ENCODE measurements at places on chromosomes 6 and 20. TPM values are rescaled to one million over a fixed set of nuclear protein-coding genes. Genes with fewer than 3 reads are reported as not detected.

Gene GNMT
- not detected for total RNA-seq

Gene KCNG1
- 1.6 TPM for total RNA-seq

Gene ESR1
- 0.10 TPM for total RNA-seq

Gene IRF4
- 689 TPM for total RNA-seq

Gene VIP
- not detected for total RNA-seq

Gene HLA-DRA
- 5.6 TPM for total RNA-seq

- DNase-seq = no peak
Observed at GRCh38 chr6:106724848-106725247, 95.5 kb downstream of the QRSL1 start.

DNA sequence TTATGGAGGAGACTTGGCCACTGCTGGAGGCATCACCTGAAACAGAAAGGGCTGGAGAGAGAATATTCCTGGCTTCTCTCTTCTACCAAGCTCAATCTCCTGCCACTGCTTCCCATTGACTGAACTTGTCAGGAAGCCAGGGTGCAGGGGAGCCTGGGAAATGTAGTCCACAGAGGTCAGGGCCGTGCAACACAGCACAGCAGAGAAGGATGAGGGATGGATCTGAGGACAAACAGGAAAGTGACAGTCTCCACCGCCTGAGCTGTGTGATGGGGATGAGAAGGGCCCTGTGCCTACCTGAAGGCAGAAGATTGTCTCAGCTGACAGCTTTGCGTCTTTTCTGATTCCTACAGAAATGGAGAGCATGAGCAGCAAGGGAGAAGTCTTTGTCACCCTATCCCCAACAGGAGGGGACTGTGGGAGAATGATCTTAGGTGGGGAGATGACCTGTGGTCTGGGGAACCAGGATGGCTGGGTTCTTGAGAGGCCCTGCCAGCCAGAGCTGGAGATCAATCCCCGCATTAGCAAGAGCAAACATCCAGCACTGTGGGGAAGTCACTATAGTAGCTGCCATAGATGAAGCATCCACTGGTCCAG lies 114.2 kb downstream of the SNX5 start:
- DNase-seq = no peak

DNA sequence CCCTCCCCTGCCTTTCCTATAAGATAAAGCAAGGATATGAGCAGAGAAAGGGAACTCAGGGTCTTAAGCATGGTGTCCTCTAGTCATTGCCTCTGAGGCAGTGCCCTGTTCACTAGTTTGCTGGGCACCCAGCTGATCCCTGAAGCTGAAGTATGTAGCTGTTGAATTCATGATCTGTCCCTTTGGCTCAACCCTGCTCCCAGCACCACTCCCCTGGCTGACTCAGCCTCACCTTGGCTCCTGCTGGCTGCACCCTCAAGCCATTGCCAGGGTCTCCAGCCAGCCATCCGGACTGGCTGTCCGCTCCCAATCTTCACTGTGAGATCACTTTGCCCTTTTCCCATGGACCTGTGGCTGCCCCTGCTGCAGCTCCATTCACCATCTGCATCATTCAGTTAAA lies 25.9 kb upstream of the UST start:
- DNase-seq = no peak

DNA sequence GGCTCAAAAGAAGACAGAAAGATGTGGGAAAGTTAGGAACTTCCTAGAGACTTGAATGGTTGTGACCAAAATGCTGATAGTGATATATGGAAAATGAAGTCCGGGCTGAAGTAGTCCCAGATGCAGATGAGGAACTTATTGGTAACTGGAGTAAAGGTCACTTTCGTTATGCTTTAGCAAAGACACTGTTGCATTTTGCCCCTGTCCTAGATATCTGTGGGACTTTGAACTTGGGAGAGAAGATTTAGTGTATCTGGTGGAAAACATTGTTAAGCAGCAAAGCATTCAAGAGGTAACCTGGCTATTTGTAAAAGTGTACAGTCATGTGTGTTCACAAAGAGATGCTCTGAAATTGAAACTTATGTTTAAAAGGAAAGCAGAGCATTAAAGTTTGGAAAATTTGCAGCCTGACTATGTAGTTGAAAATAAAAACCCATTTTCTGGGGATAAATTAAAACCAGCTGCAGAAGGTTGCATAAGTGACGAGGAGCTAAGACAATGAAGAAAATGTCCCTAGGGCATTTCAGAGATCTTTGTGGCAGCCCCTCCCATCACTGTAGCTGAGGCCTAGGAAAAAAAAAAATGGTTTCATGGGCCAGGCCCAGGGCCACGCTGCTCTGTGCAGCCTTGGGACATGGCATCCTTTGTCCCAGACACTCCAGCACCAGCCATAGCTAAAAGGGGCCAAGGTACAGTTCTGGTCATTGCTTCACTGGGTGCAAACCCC lies 1692.2 kb downstream of the HACE1 start:
- DNase-seq = no peak

GRCh38 chr6:7992002-7992815 lies 72.0 kb downstream of the BLOC1S5 start:
- DNase-seq = no peak

DNA sequence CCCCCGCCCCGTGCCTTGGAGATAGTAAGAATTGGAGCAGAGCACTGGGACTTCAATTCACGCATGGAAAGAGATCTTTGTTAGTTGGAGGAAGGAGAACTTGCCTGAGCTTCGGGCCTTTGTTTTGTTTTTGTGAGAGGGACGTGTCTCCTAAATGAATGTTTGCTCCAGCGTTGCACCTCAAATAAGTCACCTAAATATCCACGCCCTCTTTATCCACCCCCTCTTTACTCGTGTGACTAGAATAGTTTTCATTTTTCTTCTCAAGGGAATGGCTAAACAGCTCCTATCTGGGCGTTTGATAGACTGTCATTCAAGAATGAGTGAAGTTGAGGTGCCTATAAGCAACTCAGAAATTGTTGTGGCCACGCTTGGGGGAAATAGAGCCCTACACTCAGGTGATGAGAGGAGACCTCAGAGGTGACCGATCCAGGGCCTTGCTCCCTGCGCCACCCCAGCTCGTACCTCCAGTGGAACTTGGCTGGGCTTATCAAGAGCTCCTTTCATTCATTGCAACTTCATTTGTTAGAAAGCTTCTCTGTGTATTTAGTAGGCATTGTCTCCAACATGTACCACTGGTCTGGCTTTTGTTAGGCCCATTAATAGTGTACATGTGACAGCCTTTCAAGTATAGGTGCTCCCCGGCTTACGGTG lies 861 bp downstream of the PCMTD2 start:
- no peak for DNase-seq

DNA sequence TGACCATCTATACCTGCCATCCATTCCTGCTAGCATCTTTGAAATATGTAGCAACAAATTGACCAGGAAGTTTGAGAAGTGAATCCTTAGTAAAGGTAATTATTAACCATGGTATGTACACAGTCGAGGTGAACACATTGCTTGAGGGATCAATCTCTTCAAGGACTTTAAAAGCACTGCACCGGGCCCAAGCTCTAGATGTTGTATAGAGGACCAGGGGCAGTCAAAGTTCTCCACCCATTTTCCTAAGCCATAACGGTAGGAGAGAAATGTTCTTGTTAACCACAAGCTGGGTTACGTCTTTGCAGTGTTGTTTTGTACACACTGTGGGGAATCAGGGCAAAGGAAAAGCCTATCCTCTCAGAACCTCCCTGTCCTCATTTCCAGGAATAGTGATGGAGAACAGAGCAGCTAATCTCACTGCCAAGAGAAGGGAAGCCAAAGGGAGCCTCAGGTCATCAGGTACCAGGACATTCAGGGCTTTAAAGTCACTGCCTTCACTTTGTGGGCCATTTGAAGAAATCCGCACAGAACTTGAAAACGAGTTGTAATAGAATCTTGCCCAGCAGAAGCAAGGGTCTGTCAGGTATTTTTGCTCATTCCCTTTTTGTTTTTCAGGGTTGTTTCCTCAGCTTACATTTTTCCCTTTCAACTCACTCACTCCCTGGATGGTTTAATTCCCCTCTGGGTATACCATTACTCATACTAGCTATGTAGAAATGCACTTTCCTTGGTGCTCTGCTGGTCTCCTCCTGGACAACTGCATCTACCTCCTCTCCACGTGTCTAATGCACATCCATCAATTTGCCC lies 5.3 kb upstream of the PM20D2 start:
- DNase-seq = no peak

GRCh38 chr6:55456016-55456415 lies 123.0 kb downstream of the HMGCLL1 start:
- no peak for DNase-seq

GRCh38 chr20:50372770-50373088 lies 137.5 kb upstream of the PTPN1 start:
- no peak for DNase-seq

- DNase-seq = no peak
Observed at GRCh38 chr6:143328876-143329275, 121.6 kb downstream of the ADAT2 start.

- no peak for DNase-seq
Observed at GRCh38 chr20:63939061-63939935, 16.9 kb downstream of the UCKL1 start.

DNA sequence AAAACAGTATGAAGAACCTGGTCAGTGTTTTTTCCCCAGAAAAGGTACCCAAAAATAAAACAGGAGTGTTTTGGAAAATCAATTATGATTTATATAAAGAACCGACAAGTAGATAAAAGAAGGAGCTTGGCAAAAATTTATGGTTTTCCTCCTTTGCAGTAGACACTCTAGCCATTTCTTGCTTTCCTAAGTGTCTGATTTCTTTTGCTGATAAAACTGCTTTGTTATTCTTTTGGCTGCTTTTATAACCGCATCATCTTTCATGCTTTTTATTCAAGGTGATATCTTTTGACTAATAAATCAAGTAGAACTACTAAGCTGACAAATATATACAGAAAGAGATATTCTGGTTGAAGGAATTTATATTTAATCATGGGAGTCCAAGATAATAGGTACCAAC lies 16.6 kb downstream of the ATG5 start:
- no peak for DNase-seq

DNA sequence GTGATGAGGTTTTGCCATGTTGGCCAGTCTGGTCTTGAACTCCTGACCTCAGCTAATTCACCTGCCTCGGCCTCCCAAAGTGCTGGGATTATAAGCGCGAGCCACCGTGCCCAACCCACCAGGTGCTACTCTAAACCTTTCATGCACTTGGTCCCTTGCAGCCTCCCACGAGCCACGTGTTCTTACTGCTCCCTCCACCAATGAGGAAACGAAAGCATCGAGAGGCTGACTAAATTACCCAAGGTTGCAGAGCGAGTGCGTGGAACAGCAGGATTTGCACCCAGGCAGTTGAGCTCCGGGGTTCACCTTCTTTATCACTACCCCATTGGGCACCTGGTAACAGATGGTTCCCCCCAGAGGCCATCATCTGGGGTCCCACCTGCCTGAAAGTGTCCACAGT lies 208.3 kb downstream of the LY86 start:
- no peak for DNase-seq
